ENCODE measurements at places on chromosomes 16 and 17.
A peak's percentile ranks its signal among the peaks of the same experiment; 100 is the strongest.

DNA sequence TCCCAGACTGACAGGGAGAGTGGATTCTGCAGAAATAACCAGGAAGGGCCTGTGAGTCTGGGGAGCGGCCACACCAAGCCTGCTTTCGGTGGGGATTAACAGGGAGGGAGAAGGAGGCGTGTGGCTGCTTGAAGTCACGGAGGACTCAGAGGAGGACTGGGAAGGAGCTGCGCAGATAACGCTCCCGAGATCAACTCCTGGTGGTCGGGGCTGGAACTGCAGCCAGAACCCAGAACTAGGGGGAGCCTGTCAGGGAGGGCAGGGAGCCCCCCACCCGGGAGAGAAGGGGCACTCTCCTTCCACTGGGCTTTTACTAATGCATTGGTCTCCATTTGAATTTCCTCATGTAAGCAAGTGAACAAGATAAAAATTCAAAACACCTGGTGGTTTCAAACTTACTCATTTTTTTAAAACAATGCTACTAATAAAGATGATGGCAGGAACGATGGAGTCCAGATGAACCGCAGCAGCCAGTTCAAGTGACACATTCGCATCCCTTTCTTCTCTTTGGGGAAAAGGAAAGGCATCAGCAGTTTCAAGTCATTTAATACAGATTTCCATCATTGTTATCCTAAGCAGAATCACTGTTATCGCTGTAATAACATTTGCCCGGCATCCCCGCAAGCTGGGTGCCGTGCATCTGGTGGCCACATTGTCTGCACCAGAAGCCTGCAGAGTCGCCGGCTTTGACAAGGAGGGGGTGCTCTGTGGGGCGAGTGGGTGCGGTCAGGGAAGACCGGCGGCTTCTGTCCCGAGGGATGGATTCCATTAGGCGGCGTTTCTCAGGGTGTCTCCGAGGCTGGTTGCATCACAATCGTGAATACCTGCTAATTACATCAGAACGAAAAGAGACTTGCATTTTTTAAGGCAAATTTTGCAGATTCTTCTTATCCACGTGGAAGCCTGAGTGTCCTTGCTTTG, 183.0 kb downstream of the FOXL1 start:
- peak; percentile 38 for DNase-seq

GRCh38 chr17:63189082-63189481, 223.0 kb downstream of the TANC2 start:
- DNase-seq: no peak

DNA sequence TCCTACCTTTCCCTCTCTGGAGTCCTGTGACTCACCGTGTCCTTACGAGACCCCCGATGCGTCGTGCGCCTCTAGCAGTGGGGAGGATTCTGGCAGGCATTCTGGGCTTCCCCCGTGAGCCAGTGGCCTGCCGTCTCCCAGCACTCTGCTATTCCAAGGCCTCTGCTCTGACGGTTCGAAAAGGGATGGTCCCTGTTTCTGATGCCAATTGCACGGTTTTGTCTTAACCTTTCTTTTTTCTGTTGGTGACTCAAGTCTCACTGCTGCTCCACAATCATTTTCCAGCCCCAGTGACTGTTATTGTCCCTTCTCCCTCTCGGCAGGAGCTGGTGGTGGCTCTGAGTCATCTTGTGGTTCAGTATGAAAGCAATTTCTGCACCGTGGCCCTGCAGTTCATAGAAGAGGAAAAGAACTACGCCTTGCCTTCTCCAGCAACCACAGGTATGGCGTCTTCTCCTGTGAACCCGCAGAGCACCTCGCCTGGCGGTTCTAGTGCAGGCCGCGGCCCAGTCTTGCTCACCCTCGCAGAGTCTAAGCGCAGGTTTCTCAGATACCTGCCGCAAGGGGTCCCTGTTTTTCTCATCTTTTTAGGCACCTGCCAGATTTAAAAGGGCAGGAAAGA, 100.1 kb upstream of the CHMP6 start:
- peak; percentile 57 for DNase-seq

DNA sequence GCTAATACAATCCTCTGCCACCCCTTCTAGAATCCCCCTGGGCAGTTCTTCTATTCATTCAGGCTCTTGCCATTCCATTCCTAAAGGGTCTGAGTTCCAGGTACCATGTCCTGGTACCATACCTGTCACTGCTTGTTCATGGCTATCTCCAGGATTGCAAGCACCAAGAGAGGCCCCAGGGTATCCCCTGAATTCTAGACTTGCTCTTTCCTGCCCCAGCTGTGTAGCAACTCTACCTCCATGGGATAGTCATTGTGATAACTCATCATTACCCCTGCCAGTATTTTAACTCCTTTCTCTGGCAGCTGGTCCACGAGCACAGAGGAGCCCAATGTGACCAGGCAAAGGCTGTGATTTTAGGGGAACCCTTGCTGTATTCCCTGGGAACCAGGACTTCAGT, 143.7 kb upstream of the CDH5 start:
- DNase-seq: no peak

DNA sequence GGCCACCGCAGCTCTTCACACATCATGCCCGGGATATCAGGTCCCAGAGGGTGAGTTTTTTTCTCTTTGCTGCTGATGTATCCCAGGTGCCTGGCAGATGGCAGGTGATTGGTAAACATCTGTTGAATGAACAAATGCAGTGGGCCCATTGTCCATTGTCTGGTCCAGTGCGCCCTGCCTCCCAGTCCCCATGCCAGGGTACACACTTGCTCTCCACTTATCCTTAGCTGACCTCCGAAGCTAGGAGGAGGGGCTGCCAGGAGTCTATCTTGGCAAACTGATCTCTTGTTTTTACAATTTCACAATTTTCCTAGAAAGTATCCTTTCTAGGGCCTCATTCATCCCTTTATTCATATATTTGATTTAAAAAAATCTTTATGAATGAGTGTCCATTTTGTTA, 196.0 kb downstream of the RAB11FIP4 start:
- DNase-seq: no peak

DNA sequence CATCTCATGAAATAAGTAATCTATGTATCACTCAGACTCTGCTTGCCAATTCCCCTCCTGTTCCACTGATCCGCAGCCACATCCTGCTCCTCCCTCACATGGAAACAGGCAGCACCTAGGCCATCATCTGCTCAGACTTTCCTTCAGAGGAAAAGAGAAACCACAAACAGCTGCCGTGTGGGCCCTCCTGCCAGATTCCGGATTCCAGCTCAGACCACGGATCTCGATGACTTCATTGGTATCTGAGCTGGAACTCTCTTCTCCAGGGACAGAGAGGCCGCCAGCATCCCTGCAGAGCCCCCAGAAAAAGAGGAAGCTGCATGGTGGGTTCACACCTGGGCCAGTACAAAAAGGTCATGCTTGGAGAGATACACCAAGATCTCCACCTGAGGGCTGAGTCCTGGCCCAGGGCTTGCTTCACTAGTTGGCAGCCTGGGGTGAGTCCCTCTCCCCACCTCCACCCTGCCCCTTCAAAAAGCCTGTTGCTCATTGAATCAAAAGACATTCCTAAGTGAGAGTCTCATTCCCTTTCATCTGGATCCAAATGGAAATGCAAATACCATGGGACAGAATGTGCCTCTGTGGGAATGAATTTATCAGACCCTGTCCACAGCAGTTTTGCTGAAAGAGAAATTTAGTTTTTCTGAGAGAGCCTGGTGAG, 47.2 kb downstream of the HOXB1 start:
- DNase-seq: peak; percentile 18
